NCI-H69 (cell line): ENCODE measurements at places on chromosomes 2 and 18.

- no peak for DNase-seq
Observed at GRCh38 chr2:42214669-42215068, 45.5 kb downstream of the EML4 start.

DNA sequence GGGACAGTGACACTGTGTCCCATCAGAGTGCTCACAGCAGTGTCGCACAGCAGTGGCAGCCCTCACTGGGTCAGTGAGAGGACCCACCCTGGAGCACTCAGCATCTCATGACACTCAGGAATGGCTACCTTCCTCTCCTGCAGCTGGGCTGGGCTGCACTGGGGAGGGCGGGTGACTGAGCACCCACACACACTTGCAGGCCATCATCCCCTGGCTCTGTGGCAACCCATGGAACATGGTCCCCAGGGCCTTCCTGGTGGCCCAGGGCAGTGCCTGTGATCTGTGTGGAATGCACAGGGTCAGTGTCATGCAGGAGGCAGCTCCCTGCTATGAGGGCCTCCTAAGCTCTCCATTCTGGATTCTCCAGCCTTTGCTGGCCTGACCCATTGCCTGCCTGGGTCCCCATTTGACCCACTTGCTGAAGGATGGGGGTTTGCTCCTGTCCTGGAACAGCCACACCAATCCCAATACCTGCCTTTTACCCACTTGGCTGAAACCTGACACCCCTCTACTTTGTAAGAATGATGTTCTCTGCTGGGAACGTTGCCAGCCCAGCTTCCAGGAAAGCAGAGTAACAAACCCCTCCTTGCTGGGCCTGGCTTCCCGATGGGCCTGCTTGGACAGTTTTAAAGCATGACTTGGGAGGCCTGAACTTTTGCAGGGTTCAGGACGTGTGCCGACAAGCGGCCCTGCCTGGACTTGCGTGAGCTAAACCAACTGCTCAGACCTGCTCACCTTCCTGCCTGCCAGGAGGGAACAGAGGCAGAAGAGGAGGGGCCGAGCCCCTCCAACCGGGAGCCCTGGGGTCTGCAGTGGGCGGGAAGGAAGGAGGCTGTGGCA, 13.7 kb downstream of the HS6ST1 start:
- peak; percentile 88 for DNase-seq

DNA sequence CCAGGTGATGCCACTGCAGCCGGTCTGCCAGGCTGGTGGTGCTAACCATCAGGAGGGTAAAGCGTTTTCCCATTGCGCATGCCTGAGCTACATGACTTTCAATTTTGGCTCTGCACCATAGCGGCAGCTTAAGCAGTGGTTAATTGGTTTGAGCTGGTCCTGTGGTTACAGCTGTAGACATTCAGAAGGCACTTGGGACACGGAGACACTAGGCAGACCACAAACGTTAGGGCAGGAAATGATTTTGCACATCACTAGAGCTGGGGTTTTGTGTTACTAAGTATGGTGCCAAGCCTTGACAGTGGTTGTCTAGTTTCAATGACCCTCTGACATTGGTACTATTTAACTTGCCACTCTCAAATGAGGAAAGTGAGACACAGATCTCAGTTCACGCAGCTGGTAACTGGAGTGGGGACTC, 28.9 kb upstream of the CNOT11 start:
- no peak for DNase-seq

DNA sequence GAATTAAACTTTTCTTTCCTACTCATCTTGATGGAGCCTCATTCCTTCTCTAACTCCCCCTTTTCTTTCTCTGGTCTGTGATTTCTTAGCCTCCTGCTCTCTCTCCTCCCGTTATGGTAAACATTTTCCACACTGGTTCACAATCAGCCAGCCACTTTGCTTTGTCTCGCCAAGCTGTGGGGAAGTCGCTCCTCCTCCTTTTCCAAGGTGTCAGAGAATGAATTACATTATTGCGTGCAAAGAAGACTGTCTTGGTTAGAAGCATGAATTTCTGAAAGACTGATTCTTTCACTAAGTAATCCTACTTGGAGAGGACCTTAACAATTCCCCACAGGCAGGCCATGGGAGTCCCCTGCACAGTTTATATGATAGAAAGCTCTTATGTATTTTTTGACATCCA, 46.1 kb downstream of the RASGRP3 start:
- no peak for DNase-seq

- peak; percentile 92 for DNase-seq
Observed at GRCh38 chr18:66534110-66534509, 69.8 kb downstream of the CDH19 start.

GRCh38 chr18:62660691-62661090, 54.6 kb upstream of the PHLPP1 start:
- peak; percentile 99 for DNase-seq

GRCh38 chr18:53886058-53886457, 338.4 kb downstream of the MBD2 start:
- DNase-seq: no peak

DNA sequence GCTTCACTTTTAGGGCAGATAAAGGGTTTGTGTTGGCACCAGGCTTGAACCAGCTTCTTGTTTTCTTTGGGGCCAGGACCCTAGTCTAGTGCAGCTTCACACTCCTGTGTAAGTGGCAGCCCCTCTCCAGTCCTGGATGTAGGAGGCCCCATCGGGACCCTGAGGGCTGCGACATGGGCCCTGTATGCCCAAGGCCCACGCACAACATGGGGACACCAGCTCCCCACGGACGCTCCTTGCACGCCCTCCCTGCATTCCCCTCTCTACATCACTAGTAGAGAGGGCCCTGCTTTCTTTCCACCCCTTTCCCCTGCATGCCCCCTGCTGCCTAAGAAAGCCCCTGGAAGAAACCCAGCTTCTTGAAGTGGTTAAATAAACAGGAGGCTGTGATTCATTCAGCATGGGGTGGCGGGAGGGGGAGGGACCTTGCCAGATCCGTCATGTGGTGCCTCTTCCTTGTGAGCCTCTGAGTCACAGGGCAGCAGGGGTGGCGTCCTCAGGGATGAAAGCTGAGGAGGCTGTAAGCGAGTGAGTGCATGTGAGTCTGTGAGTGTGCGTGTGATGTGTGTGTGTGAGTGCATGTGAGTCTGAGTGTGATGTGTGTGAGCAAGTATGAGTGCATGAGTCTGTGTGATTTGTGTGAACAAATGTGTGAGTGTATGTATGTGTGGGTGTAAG, 42.5 kb downstream of the COPS8 start:
- DNase-seq: peak; percentile 77

DNA sequence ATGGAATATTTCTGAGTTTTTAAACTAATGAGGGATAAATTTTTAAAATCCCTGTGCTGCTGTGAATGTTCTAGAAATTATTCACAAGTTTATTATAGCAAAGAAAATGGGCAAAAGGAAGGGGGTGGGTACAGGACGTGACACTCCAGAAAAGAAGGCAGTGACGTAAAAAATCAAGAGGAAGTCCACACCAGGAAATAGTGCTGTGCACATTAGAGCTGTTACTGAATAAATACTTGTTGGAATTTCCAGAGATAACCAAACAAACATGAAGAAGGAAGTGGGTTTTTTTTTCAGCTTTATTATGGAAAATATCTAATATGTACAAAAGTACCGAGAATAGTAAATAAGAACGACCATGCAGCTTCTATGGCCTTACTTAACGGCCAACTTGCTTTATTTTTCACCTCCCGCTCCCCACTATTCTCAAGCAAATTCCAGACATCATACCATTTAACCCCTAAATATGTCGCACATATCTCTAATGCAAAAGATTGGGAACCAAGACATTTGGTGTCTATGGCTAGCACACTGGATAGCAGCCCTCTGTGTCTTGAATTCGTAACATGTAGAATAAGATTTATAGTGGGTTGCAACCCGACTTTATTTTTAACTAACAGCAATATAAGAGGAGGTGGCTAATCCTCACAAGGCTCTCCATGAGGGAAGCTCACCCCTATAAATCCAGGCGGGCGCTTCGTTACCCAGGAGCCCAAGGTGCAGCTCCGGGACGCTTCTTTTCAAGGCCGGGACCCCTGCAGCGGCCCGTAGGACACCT, 580 bp upstream of the NDUFV2 start:
- peak; percentile 77 for DNase-seq

DNA sequence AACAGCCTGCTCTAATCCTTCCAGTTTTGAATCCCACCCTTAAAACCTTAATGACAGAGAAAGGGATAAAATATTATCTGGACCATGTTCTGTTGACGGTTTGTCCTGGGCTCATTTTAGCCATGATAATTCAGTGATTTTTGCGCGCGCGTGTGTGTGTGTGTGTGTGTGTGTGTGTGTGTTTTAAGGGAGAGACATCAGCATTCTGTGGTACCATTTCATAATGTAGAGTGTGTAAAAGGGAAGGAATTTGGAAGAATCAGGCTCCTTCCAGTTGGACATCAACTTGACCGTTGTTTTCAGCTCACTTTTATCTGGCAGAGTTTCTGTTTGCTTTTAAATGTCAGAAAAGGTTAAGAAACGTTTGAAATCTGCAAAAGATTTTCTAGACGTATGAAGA, 535.5 kb downstream of the TNS1 start:
- no peak for DNase-seq

- DNase-seq: no peak
Observed at GRCh38 chr2:216070195-216070594, 11.4 kb downstream of the PECR start.

DNA sequence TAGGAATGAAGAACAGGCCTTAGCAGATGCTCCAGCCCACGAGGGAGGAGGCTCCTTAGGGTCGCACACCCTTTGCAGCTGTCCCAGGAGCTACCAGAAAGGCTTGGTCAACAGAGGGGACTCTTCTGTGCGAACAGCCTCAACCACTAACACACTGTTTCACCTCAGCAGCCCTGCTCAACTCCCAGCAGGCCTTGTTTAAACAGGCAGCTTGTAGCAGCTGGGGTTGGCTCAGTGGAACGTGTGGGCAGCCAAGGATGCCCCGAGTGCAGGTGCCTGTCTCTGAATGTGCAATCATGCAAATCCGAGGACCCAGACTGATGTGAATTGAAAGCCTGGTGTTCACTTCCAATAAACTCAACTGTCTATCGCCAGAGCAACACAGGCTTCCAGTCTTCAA, 88.7 kb upstream of the CXCR4 start:
- DNase-seq: peak; percentile 80

- peak; percentile 96 for DNase-seq
Observed at GRCh38 chr18:39825485-39826150, 2129.4 kb upstream of the PIK3C3 start.

GRCh38 chr18:60445341-60445740, 72.8 kb upstream of the MC4R start:
- DNase-seq: no peak

DNA sequence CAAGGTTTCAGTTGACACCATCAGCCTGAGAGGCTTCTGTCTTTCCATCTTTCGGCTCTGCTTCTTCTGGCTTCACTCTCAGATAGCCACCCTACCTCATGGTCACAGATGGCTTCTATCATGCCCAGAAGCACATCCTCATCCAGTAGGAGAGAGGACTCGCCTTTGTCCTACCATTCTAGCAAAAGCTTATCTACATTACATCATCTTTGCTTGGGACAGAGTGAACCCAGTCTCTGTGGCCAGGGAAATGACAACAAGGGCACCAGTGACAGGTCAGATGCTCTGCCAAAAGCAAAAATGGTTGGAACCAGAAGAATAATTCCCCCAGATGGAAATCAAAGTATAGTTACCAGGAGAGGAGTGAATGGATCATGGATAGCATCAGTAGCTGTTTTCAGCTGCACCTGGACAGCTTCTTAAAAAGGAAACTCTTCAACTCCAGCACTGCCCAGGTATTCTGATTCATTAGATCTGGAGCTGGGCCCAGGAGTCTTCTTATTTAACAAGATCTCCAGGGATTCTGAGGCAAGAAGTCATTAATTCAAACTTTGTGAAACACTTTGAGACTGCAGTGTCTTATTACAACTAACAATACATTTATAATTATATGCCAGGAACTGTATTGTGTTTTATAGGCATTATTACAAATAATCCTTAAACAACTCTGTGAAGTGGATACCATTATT, 257.7 kb upstream of the UBE2E3 start:
- peak; percentile 71 for DNase-seq

DNA sequence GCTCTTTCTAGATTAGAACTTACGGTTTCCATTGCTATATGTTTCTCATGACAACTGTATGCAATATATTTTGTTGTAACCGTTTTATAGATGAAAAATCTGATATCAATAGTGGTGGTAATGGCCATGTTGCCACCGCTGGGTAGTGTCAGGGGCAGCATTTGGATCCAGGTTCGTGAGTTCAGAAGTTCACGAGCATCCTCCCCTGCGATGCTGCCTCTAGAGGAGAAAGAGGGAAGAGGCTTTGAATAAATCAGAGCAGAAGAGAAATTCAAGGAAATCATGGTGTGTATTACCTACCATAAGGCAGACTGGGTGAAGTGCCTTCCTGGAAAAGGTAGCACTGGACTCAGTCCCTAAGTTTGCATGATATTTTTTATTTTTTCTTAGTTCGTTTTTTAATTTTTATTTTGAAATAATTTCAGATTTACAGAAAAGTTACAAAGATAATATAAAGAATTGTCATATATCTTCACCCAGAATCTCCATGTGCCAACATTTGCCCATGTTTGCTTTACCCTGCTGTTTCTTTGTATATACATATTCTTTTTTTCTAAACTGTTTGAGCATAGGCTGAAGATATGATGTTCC, 3.3 kb upstream of the ZBTB7C start:
- peak; percentile 91 for DNase-seq

- peak; percentile 44 for DNase-seq
Observed at GRCh38 chr18:3985020-3985419, 470.1 kb downstream of the DLGAP1 start.

DNA sequence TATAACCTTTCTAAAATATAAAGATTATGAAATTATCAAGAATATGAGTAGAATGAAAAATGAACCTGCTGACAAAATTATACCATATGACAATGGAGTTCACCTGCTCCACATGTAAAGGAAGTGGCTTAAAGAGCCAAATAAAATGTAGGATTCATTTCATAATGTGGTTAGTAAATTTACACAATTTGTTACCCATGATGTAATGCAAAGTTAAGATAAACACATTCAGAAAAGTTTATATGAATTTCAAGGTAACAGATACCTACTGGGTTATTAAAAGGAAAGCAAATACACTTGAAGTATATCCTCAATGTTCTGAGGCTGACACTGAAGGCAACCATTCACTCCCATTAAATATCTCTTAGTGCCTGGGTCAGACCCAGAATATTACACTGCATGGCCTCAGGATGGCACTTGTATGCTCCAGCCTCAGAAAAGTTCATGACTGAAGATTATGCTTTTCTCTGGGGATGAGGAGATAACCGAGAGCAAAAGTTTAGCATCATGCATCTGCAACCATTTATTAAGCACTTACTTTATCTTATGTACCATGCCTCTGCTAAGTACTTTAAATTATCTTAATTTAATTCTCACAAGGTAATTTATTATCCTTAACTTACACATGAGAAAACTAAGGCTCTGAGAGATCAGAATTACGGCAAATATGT, 6.2 kb downstream of the STRN start:
- DNase-seq: no peak
